ENCODE measurements at places on chromosomes 1 and 21. TPM values are rescaled to one million over a fixed set of nuclear protein-coding genes. Genes with fewer than 3 reads are reported as not detected.

Gene PADI3
- total RNA-seq, result not detected

Gene ST6GALNAC3
- 0.12 TPM for total RNA-seq

Gene KIF17
- total RNA-seq, result 0.82 TPM

Gene POFUT2
- 44.2 TPM for total RNA-seq

Gene OPRD1
- under 0.01 TPM for total RNA-seq

Gene PLA2G2C
- total RNA-seq, result not detected

Gene KCNE2
- not detected for total RNA-seq

Gene FYB2
- total RNA-seq, result not detected

Measured in smooth muscle cell of the coronary artery (primary cell).